GM12878 (cell line): ENCODE measurements at places on chromosomes 12 and 14.

DNA sequence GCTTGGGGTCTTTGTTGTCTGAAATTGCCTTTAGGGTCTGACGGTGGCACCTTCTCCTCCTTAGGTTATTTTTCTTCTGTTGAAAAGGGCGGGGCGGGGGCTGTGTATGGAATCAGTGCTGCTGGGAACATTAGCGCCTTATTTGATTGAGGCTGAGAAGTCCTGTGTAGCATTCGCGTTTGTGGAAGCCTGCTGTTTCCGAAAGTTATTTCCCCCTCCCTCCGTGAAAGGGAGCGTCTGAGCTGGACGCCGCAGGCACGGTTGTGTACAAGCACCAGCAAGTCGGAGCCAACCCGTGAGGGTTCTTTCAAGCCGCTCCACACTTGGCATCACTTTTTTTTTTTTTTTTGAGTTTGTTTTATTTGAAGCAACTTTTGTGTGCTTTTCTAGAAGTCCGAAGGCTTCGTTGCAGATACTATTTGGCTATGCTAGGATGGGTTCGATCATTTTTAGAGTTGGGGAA lies 1.1 kb downstream of the SYNE2 start:
- DNase-seq, result no peak

GRCh38 chr12:2003676-2004112 lies 563 bp downstream of the DCP1B start:
- DNase-seq, result no peak

GRCh38 chr14:80493620-80494019 lies 282.3 kb upstream of the DIO2 start:
- no peak for DNase-seq

- no peak for DNase-seq
These were observed 27.8 kb upstream of the FOS start for GRCh38 chr14:75250800-75251199.
